ENCODE measurements at places on chromosomes 5 and 9.

- DNase-seq = no peak
Measured at GRCh38 chr5:131393498-131393968, 129.7 kb downstream of the CDC42SE2 start.

DNA sequence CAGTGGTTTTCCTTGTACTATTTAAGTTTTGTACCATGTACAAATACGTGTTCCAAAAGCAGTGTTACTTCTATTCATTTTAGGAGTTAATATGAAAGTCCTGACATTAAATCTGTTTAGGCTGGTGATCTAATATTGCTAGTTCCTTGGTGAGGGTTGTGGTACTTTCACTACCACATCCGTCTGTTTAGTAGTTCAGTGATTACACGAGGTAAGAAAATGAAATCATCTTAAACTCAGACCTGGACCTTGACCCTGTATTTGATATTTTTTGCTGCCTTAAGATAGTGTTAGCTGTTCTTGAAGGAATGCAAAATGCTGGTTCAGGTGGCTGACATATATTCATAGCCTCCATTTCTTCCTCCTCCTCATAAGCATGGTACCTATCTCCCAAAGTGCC is 50.3 kb downstream of the MTAP start:
- DNase-seq = no peak

GRCh38 chr5:1737790-1738405 is 61.7 kb downstream of the MRPL36 start:
- peak; percentile 25 for DNase-seq

- no peak for DNase-seq
Measured at GRCh38 chr5:51902512-51902911, 519.3 kb downstream of the ISL1 start.

DNA sequence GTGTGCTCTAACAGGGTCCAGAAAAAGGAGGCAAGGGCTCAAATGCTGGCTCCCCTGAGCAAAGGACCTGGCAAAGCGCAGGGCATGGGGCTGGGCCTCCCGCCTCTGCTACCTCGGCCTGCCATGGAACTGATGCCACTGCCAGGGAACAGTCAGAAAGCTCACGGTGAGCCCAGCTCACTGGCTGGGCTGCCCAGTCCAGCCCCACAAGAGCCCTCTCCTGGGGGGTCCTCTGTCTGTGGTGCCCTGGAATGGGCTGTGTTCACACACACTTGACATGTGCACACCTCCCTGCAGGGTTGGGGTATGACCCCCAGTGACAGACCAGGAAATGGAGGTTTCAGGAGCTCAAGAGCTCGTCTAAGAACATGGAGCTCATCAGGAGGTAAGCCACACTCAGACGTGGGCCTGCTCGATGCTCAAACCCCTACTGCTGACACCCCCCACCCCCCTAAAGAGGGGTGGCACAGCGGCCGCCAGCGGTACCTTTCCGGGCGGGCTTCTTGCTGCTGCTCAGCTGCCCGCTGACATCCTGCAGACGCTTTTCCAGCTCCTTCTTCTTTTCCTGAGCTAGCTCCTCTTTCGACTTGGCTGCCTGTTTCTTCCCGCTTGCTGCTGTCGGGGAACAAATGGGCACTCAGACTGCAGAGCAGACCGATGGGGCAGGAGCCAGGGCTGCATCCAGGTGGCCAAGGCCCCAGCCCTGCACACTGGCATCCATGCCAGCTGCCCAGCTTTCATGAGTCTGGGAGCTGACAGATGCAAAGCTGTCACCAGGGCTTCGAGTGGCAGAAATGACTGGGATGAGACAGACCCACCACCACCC is 9.1 kb downstream of the BRD3OS start:
- DNase-seq = no peak

GRCh38 chr5:54135042-54135441 is 175.3 kb downstream of the ARL15 start:
- DNase-seq = no peak

- DNase-seq = no peak
Measured at GRCh38 chr9:129567842-129568559, 52.9 kb downstream of the C9orf50 start.

DNA sequence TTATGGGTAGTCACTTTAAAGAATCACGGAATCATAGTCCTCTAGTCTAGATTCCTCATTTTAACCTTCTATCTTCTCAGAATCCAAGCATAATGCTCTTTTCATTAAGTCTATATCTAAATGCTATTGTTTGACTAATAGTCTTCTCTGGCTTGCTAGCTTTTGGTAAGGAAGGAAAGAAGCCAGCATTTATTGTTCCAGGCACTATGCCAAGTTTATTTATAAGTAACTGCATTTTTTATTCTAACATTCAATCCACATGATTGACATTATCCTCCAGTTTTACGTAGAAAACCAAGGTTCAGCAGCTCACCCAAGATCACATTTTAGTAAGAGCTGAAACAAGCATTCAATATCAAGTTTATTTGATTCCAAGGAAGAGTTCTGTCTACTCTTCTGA is 254.2 kb downstream of the SAXO1 start:
- no peak for DNase-seq

- no peak for DNase-seq
Measured at GRCh38 chr9:103734471-103734870, 359.6 kb upstream of the SMC2 start.

- no peak for DNase-seq
Measured at GRCh38 chr5:28301712-28302111, 1263.3 kb upstream of the CDH9 start.

GRCh38 chr9:134748591-134748990 is 107.0 kb downstream of the COL5A1 start:
- no peak for DNase-seq

- DNase-seq = no peak
Measured at GRCh38 chr9:106862821-106863720, at the start of gene ZNF462. TSS of gene ZNF462 (plus strand) at chr9:106863166. CDS start at chr9:106923384, 60,218 bp downstream.

GRCh38 chr5:41279040-41279439 is 65.7 kb upstream of the C6 start:
- DNase-seq = no peak

DNA sequence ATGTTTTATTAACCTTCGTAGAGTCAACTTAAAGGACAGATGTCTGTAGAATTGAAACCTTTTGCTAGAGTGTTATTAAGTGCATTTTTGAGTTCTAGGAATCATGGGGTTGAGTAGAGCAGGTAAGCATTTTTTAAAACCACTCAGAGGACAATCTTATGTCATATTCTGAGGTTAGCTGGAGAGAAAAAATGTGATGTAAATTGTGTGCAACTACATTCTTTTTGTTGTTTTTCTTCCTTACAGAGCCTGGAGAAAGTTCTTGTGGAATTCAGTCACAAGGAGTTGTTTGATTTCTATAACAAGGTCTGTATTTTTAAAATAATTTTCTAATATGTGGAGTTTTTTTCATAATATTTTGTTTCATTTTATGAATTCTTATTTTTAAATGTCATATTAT is 206.4 kb downstream of the COMMD10 start:
- no peak for DNase-seq

- DNase-seq = no peak
Measured at GRCh38 chr9:88952086-88952615, 39.1 kb upstream of the S1PR3 start.

GRCh38 chr5:173294673-173295320 is 33.4 kb downstream of the STC2 start:
- no peak for DNase-seq

DNA sequence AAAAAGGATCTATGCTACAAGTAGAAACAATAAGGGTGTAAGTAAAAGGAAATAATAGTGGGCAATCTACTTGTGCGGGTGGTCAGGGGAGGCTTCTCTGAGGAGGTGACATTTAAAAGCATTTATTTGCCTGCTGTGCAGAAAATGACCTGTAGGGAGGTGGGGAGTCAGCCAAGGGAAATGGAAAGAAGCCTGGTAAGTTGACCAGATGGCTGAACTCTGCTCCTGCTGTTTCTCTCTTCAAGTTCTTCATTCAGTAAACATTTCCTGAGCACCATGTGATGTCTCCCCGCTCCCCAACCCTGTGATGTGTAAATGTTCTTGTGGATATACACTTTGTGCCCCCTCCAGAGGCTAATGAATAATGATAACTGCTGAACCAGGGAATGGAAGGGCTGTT is 9.9 kb upstream of the SPIN1 start:
- DNase-seq = no peak

DNA sequence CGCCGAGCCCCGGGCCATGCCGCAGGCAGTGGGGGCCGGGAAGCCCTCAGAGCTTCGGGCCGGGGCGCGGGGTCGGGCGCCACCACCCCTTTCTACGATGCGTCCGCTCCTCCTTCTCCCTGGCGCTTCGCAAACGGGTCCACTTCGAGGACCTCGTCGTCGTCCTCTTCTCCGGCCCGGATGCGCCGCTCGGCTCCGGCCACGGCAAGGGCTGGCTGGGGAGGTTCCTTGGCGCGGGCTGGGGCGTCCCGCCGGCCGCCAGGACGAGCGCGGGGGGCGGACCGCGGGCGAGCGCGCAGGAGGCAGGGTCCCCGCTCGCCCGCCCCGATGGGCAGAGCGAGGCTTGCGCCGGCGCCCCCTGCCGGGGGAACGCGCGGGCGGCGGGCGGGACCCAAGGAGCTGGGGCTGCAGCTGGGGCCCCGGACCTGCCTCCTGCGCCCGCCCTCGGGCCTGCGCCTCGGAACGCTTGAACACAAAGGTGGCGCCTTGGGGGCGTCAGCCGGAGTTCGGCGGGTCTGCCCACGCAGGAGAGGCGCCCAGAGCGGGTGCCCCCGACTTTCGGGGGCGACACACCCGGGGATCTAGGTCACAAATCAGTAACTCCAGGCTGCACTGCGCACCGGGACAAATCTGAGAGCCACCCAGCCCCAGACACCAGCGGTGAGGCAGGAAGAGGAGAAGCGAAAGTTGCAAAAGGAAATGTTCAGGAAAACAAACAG is at the start of gene ROR2:
ROR2 (minus strand) TSS at position 283 of the 719 bp plus-strand sequence.
- peak; percentile 39 for DNase-seq

DNA sequence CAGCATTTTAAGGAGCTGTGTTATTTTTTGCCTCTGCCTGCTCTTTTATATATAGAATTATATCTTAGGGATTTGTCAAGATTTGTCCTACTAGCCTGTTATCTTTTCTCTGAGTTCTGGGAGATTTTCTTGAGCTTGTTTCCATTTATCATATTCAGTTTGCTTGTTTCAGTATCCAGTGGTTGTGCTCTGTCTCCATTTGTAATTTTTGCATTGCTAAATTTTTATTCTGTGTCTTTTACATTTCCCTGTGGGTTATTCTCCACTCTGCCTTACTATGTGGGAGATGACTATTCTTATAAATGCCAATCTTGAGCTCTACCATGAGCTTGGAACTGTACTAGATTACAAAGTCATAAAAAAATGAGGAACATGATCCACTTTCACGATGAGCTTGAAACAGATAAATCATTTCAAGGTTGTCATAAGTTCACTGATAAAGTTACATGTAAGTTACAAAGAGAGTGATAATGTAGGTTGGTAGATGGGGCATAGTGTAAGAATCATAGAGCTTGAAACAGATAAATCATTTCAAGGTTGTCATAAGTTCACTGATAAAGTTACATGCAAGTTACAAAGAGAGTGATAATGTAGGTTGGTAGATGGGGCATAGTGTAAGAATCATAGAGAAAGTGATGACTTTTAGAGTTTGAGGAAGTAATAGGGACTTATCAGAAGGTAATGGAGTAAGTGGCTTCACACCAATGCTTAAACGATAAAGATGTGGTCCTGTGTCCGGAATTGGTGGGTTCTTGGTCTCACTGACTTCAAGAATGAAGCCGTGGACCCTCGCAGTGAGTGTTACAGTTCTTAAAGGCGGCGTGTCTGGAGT is 287.3 kb downstream of the ADGRV1 start:
- no peak for DNase-seq

- DNase-seq = no peak
Measured at GRCh38 chr9:88799541-88800328, 191.5 kb upstream of the S1PR3 start.

GRCh38 chr5:55241746-55242145 is 8.3 kb upstream of the CCNO start:
- DNase-seq = no peak

DNA sequence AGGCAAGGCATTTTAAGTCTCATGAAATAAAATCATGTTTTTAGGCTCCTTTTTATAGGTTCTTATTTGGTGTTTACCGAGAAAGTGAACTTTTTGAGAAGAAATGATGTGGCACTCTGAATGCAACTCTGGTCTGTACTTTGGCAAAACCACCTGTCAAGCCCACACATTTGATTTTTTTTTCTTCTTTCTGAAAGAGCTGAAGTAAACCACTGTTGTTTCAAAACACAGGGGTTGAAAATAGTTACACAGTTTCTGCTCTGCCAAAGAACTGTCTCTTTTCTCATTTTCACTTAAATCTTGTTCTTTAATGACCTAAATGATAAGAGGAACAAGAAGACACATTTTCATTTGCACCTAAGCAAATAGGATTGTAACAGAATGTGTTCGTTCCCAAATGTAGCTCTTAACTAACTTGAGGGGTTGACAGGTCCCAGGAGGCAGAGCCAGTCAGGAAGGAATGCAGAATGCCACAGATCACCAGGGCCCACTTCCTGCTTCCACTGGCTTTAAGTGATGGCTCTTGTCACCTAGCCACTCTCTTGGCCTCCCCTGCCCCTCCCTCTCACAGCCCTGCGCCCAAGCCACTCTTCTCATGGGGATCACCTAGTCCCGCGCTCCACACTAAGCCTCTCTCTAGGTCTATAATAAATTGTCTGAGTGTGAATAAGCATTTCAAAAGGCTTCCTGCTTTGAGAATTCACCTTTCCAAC is 47.3 kb downstream of the MED27 start:
- DNase-seq = no peak

- no peak for DNase-seq
Measured at GRCh38 chr9:5425006-5425628, 12.6 kb downstream of the PLGRKT start.
